ENCODE measurements at places on chromosomes 6 and 20.

DNA sequence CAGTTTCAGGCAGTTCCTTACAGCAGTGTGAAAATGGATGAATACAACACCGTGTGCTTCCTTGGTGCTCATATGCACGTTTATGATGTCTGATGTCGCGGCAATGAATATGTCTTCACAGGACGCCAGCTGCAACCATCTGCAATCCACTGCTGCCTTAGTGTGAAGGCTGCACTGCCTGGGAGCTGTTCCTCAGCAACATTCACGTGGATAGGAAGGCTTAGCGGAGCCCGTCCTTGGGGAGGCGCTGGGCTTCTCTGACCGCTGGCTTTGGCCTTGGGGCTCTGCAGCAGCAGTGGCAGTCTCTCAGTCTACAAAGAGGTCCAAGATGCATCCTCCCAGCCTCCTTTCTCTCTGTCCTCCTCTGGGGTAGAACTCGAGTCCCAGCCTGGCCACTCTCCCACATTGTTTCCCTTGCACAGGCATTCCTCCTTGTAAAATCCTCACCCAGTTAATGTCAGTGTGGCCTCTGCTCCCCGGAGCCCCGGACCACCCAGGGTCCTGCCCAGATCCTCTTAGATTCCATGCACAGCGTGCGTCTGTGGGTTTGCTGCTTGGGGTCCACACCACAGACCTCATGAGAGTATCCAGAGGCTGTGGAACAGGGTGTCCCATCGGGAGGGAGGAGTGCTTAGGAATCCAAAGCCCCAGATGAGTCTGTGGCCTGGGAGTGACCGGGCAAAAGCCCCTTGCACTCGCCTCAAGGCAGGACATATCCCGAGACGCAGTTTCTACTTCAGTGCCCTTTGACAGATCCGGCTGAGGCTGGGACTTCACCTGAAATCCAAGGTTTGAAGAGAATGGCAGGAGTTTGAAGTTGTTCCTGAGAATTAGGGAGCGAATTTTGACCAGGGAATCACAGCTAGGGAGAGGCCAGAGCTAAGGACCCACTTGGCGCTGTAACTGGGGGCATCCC is 181.3 kb downstream of the THBS2 start:
- no peak for DNase-seq

GRCh38 chr6:22133357-22133756 is 163.5 kb downstream of the PRL start:
- no peak for DNase-seq

DNA sequence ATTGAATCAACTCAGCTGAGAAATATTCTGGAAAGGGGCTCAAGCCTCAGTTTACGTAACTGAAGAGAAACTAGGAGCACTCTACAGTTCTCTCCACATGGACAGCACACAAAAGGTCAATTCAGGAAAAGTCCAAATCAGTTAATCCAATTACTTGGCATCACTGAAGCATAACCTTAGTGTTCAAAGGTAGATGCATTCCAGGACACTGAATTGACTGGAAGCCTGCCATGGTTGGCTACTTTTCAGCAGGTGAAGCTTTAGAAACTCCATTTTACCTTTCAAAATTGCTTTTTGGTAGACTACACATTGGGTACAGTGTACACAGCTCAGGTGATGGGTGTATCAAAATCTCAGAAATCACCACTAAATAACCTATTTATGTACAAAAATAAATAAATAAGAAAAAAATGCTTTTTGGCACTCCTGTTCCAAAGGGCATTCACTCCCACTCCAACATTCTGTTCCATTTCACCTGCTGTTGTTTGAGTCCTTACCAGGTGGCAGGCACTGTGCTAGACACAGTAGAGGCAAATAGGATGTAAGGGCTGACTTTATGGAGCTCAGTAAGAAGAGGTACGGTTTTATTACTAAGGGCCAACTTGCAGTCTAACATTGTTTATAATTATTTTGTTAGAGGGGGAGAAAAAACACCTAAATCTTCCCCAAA is 153.4 kb downstream of the FAXC start:
- DNase-seq, result no peak

- DNase-seq, result no peak
Observed at GRCh38 chr20:42270539-42270938, 652.4 kb upstream of the CHD6 start.

- DNase-seq, result no peak
Observed at GRCh38 chr6:143335865-143336264, 114.6 kb downstream of the ADAT2 start.

DNA sequence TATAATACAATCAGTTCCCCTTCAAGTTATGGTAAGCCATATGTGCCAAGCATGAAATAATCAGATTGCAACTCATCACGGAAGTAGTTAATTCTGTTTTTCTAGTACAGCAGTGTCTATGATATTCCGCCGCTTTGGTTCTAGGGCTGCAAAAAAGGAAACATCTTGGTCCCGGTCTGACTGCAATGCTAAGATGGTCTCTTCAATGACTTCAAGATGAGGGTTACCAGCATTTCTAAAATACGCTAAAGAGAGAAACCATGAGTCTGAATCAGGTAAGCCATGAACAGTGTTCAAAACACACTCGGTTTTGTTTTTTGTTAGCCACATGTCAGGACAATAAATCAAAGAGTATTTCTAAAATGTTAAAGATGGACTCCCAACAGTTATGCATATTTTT is 3.2 kb upstream of the ANKRD60 start:
- DNase-seq, result no peak

DNA sequence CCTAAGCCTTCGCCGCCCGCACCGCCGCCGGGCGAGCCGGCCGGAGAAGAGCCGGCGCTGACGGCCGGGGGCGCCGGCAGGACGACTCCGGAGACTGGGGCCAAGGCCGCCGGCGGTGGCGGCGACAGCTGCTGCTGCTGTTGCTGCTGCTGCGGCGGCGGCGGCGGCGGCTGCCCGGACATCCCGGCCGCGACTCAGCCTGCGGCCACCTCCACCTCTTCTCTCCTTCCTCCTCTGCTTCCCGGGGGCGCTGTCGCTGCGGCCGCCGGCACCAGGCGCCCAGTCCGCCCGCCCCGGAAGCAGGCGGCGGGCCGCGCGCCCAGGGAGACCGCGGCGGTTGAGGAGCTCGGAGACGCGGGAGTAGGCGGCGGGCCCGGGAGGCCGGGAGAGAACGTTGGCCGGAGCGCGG is 307 bp downstream of the RANBP9 start:
- no peak for DNase-seq

DNA sequence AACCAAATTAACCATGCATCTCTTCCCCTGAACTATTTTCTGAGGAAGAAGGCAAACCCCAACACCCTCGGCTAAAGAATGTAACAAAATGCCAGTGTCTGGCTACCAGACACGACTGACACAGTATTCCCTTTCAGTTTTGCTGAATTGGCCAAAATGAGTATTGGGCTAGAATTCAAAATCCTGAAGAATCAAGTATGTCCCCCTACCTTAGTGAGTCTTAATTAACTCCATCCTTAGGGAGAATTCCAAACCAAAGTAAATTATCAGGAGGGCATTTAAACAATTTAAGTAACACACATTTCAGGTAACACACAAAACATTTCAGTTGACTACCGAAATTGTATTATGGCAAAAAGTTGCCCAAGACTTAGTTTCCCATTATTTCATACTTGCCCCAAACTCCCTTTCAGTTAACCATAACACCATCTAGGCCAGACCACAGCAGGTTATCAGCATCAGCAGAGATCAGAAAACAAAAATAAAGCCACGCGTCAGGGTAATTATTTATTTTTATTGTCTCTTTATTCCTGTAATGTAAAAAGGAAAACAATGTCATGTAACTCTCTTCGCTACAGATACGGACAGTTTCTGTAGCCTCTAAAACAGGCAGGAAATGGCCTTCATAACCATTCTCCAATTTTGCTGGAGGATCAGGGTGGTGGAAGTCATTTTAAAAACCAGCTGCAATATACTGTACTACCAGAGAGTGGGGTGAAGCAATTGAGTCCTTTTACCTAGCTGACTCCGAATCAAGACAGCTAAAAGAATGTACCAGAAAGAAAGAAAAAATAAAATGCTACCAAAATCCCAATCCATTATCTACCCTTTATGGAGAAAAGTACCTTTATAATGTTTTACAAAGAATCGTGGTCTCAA is 1.9 kb downstream of the SNX5 start:
- DNase-seq, result no peak

- no peak for DNase-seq
Observed at GRCh38 chr20:41617059-41617901, 897 bp downstream of the CHD6 start.

- no peak for DNase-seq
Observed at GRCh38 chr6:30470968-30471367, 18.3 kb upstream of the HLA-E start.

- DNase-seq, result no peak
Observed at GRCh38 chr6:12537389-12537788, 179.2 kb upstream of the PHACTR1 start.

DNA sequence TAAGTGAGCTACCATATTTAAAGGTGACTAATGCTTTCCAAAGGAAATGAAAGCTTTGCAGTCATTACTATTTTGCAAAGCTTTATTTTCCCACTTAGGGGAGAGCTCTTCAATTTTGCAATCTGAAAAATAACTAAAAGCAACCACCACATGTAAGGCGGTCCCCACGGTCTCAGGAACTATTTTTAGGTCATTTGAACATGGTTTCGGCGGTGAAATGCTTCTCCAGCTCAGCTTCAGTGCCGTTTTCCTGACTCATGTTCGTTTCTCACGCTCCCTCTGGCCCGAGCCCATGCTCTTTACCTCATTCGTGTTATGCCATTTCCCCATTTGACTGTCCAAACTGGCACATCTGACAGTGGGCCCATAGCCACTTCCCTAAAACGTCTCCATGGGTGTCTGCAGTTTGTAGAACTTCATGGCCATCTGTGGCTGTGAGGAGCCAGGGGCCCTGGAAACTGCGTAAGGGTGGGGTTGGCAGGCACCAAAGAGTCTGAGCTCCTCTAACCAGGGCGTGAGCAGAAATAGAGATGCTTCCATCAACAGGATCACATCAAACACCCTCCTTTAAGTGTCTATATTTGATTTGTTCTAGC is 46.5 kb downstream of the ADTRP start:
- DNase-seq, result no peak

DNA sequence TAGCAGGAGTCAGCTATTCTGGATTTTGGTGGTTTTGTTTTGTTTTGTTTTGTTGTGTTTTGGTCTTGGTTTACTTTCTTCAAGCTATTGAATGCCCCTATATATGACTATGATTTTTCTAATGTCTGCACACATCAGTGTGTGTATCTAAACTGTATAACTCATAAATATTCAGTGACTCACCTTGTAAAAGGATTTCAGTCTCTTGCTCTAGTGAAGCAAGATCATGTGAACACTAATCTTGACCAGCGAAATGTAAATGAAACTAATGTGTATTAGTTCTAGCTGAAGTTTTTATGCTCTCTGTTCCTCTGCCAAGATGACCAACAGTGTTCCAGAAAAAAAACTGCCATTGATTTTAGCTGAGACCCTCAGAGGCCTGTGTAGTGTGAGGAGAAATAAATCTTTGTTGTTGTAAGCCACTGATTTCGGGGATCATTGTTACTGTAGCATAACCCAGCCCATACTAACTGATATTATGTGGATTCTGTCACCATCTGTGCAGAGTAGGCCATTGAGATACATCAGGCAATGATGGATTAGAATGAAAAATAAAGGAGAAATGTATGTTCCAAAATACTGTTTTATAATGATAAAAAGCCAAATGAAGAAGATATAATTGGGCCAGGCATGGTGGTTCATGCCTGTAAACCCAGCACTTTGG is 11.5 kb upstream of the BTBD9 start:
- no peak for DNase-seq

- DNase-seq, result no peak
Observed at GRCh38 chr20:57310821-57311514, 18.6 kb upstream of the SPO11 start.

GRCh38 chr6:46104209-46104608 is 25.6 kb upstream of the ENPP4 start:
- no peak for DNase-seq

- no peak for DNase-seq
Observed at GRCh38 chr20:23039136-23039875, 4.2 kb downstream of the SSTR4 start.

GRCh38 chr6:39215640-39216158 is 13.6 kb downstream of the KCNK5 start:
- no peak for DNase-seq

DNA sequence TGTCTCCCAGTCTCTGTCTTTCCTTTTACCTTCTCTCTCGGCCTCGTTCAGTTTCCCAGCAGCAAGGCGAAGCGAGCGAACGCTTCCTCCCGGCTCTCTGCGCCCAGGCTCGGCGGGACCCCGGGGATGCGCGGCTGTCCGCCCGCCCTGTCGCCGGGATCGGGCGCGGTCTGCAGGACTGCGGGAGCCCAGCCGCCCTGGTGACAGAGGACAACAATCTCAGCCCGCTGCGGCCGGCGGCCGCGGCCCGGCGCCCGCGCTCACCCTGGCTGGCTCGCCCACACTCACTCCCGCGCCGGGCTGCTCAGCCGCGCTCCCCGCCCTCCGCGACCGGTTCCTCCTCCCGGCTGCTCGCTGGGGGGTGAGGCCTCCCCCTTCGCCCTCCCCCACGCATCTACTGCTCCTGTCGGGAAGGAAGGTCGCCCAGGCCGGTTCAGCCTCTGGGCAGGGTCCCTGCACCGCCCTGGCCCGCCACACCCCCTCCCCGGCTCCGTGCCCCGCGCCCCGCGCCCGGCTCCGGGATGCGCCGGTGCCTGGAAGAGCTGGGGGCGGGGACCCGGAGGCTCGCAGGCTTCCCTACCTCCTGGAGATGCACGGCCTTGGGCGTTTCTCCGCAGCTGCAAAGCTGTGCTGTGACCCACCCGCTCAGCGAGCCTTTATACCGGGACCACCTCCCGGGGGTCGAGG is 410 bp downstream of the SYNE1 start:
- no peak for DNase-seq

DNA sequence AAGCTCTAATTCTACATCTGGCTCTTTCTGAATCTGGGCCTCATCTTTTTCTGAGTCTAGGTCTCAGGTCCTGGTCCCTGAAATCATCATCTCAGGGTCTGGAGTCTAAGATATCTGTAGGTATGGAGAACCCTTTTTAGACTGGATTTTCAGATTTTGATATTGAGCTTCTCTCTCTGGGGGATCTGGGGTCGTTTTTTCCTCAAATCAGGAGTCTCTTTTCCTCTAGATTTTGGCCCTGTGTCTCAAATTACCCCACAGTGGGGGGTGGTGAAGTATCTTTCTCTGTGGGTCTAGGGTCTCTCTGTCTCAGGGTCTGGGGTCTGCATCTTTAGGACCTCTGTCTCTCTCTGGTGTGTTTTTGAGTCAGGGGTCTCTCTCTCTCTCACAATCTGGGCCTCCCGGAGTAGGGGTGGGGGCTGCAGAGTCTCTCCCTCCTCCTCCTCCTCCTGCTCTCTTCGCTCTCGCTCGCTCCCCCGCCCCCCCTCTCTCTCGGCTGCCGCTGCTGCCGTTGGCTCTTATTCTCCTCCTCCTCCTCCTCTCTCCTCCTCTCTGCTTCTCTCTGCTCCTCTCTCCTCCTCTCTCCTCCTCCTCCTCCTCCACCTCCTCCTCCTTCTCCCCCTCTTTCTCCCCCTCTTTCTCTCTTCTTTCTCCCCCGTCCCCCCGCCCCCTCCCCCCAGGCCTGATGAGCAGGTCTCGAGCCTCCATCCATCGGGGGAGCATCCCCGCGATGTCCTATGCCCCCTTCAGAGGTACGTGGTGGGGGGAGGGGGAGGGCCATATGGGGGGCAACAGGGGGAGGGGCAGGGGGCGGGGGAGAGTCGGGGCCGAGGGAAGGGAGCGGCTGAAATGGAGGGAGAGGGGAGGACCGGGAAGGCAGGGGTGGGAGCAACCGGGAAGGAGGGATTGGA is at the start of gene SYNGAP1:
Gene SYNGAP1 (plus strand): TSS at position 486 of the 911 bp plus-strand sequence. CDS start 200 bp downstream, at position 686.
- peak; percentile 26 for DNase-seq

- DNase-seq, result no peak
Observed at GRCh38 chr20:60497298-60498035, 539.2 kb downstream of the CDH26 start.
